Nucleus accumbens (tissue), 56 donors: ENCODE measurements at places on chromosomes 3 and 15.

DNA sequence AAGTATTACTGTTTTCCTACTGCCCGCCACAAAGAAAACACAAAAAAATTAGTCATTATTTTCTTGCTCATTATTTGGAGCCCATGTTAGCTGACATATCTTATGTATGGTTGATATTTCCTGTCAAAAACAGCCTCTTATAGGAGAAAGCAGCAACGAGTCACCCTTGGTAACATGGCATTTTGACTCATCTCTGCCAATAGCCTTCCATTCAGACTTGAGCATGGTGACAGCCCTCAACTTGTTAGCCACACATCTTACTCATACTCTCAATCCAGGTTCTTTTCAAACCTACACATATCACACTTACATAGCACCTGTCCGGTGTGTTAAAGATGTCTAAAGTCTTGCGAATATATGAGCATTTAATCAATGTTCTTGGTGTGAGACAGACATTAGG lies 109.4 kb upstream of the SAMMSON start:
- DNase-seq, result no peak

DNA sequence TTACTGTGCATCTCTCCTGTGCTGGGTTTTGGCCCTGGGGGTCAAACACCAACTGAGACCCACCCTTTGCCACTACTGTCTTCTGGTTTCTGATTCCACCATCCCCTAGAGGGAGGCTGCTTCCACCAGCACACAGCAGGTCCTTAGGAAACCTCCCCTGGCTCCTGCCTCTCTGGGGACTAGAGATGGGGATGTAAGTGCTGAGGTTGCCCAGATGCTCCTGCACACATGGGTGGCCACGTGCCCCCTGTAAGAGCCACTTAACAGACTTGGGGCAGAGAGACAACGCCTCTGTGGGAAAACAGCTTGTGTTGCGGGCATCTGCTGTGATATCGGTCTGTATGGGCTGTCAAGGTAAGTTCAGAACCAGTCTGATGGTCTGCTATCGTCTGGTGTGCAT lies 83.4 kb downstream of the ATP2B2 start:
- no peak for DNase-seq

DNA sequence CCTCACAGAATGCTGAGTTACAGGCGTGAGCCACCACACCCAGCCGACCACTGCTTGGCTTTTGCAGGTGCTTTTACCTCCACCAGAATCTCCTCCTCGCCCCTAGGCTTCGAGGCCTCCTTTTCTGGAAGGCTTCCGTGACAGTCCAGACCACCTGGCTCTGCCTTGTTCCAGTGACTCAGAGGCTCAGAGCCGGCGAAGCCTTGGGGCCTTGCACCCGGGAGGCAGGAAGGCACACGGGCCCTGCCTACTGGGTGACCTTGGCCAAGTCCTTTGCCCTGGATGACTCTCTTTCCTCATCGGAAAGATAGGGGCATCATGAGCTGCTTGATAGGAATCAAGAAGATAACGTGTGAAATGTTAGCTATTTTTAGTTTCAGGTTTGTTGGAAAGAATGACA lies 31.3 kb upstream of the FURIN start:
- no peak for DNase-seq

DNA sequence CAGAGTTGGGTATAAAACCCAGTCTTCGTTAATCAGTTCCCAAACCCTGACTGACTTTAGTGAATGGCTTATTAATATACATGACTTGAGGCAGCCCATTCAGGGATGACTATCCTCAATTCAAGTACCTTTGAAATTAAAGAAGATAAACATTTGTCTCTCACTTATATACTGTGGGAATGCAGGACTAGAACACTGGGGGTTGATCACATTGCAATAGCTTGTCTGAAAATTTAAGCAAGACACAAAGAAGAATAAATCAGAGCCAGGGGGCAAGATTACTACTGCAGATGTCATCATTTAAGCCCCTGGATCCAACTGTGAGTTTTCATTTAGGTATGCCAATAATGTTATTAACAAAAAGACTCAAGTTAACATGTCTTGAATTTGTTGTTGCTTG lies 647.7 kb downstream of the ZPLD1 start:
- no peak for DNase-seq

DNA sequence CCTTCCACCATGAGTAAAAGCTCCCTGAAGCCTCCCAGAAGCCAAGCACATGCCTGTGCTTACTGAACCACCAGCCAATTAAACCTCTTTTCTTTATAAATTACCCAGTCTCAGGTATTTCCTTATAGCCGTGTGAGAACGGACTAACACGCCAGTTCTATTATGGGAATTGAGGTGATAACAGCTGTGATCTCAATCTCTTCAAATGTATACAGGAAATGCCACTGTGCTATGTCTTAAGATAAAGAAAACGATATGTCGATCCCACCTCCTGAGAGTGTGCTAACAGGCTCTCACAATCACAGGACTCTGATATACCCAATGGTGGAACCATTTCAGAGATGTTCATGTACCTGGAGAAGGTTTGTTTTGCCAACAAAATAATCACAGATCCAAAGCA lies 26.2 kb downstream of the CHSY1 start:
- no peak for DNase-seq

- DNase-seq, result no peak
Measured at GRCh38 chr3:156382458-156383346, 172.2 kb downstream of the SSR3 start.

- DNase-seq, result no peak
Measured at GRCh38 chr3:17155951-17156350, 271.2 kb downstream of the PLCL2 start.

DNA sequence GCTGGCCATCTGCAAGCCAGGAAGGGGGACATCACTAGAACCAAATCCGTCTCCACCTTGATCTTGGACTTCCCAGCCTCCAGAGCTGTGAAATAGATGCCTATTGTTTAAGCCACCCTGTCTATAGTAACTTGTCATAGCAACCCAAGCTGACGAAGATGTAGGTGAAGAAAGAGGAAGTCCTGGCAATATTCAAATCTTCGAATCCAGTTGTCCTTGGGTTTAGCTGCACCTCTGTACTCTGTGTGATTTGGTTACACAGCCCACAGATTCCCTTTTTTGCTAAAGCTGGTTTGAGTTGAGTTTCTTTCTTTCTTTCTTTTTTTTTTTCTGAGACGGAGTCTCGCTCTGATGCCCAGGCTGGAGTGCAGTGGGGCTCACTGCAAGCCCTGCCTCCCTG lies 68.0 kb upstream of the XCR1 start:
- DNase-seq, result no peak

- DNase-seq, result peak; percentile 39
Measured at GRCh38 chr15:93152951-93153350, 63.9 kb upstream of the RGMA start.

DNA sequence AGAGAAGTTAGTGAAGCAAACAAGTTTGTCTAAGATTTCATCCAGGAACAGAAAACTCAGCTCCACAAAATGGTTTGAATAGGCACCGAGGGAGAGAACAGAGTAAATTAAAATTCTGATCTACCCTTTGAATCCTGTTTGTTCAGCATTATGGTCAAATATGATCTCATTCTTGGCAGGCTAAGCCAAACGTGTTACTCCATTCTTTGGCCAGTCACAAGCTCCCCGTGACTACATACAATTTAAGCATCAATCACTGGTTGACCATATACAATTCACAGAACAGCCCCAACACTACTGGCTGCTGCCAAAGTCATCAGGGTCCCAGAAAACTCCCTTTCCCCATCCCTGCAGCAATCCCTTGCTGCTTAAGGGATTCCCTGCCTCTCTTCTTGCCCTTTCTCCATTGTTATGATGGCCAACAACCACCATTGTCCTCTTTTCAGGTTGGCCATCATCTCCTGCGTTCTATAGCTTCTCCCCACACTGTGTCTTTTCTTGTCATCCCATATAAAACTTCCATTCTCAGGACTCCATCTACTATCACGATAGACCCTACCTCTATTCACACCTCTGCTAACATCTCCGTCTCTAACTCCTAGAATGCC lies 46.3 kb downstream of the GOLIM4 start:
- no peak for DNase-seq

DNA sequence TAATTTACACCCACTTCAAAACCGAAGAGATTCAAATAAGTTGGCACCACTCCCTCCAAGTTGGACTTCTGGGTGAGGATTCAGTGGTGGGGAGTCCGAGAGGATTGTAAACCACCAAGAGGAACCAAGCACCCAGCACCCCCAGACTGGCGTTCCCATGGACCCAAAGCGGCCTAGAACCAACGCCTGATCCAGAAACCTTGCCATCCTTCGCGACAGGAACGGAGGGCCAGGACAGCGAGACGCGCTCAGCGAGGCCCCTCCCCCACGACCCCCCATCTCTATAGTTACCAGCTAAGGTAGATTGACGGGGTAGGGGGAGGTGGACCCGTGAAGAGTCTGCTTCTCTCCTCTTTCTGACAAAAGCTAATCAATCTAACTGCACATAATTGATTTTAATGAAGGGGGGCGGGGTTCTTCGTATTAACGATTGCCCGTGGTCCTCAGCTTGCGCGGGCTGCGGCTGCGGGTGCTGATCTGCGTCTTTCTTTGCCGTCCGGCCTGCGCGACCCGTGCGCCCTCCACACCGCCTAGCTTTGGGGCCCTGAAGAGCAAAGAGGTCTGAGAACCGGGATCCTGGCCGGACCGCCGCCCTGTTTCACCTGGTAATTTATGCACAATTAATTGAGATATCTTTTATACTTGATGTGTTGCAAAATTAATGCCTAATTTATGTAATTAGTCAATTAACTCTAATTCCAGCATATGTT lies 10.9 kb upstream of the FOXB1 start:
- no peak for DNase-seq

DNA sequence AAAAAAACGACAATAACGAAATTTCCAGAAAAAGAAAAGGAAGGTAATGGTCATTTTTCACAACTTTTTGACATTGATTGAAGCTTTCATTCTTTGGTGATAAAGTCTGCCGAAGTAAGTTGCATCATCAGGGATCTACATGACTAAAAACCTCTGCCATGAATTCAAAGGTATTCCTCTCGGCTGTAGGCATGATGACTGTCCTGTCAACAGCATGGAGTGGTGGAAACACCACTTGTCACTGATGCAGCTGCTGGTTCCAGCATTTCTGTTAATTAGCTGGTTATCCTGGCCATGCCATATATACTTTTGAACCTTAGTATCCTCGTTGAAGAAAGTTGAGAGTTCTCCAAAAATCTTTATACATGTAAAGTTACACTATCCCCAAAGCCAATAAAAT lies 859.0 kb upstream of the ARPP21 start:
- DNase-seq, result no peak

DNA sequence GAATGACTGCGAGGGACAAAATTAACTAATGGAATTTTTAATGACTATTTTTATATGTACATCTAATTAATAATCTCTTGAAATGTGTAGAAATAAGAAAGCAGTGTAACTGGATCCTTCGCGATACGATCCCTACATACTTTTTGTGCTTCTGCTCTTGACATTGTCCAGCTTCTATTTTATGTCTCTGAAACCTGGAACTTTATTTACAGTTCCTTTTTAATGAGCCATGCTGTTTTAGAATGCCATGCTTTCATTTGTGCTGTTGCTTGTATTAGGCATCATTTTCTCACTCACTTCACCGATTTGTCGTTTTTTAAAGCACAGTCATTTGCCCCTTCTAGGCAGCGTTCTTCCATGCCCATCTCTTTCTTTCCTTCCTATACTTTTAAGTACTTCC lies 301.3 kb downstream of the EDEM1 start:
- no peak for DNase-seq

DNA sequence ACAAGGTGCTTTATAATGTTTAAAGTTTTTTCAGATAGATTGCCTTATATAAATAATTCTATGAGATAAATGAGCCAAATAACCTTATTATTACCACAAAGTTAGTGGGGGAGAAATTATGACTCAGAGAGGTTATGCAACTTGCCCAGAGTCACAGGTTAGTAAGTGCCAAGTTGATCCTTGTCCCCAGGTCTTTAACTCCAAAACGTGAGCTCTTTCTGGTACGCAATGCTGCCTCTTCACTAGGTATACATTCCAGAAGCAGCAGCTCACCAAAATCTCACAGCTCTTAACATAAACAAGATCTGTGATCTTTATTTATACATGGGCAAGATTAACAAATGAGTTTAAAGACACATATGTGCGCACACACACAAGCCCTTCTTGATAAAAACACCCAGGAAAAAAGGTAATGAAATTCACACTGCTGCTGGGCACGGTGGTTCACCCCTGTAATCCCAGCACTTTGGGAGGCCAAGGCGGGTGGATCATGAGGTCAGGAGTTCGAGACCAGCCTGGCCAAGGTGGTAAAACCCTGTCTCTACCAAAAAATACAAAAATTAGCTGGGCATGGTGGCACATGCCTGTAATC lies 59.8 kb upstream of the NR2F2 start:
- no peak for DNase-seq

DNA sequence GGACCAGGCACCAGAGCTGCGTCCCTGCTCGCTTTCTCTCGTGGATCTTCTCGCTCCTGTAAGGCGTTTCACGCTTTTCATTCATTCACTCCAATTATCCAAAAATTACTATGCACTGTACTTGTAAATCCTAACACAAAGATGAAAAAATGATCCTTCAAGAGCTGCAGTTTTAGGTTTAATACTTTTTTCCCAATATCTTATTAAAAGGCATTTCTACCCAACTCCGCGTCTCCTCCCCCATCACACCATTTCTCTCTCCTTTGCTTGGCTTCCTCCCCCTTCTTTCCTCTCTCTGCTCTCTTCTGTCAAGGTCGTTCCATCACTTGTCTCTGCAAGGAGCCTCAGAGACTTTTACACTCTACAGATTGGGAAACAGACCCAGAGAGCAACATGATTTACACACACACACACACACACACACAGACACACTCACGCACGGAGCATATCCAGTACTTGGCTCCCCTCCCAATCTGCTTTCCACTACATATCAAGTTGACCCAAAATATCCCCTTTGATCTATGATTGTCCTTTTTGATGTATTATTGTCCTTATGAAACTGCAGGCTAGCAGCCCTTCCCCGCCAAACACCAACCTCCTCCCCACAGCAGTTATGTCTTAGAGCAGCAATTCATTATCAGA lies 479 bp upstream of the CLDN1 start:
- DNase-seq, result no peak

GRCh38 chr15:89587955-89588354 lies 12.7 kb downstream of the TICRR start:
- no peak for DNase-seq

DNA sequence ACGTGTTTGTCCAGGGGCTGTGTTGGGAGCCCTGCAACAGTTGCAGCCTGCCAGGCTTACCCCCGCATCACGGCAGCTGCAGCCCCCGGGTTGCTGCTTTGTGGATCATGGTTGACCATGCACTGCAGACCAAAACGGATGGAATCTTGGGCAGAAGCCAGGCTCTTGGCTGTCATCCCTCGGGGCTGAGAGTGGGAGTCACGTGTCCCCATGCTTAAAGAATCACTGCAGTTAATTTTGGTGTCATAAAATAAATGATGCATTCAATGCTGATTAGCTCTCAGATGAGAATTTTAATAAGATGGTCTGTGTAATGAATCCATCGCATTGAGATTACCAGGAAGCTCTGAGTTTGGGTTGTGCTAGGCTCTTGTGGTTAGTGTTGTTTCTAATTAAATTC lies 115.6 kb downstream of the CHDH start:
- DNase-seq, result peak; percentile 13

- DNase-seq, result no peak
Measured at GRCh38 chr3:126664591-126665214, 9.8 kb upstream of the TXNRD3 start.

- no peak for DNase-seq
Measured at GRCh38 chr3:170307671-170308405, 49.7 kb upstream of the SKIL start.

GRCh38 chr15:68425428-68426060 lies 6.4 kb downstream of the ITGA11 start:
- no peak for DNase-seq

GRCh38 chr3:111797171-111797615 lies 61.9 kb upstream of the PHLDB2 start:
- no peak for DNase-seq
